ENCODE measurements at places on chromosomes 3 and 15. TPM values are rescaled to one million over a fixed set of nuclear protein-coding genes. Genes with fewer than 3 reads are reported as not detected.

NMNAT3 gene
- 4.8 TPM for total RNA-seq

ASB14 gene
- not detected for total RNA-seq

MEX3B gene
- 0.64 TPM for total RNA-seq

MYRIP gene
- 9.7 TPM for total RNA-seq

GMPPB gene
- 29.8 TPM for total RNA-seq

SOX14 gene
- total RNA-seq: not detected

TRAT1 gene
- not detected for total RNA-seq

GRAMD1C gene
- total RNA-seq: 9.3 TPM

RFX7 gene
- total RNA-seq: 12.4 TPM

RLBP1 gene
- total RNA-seq: not detected

NUSAP1 gene
- 0.95 TPM for total RNA-seq

SELENOT gene
- 36.9 TPM for total RNA-seq

- H3K36me3 ChIP-seq: no peaks in the 10 kb centered on the region
- no peak overlapping the region for H3K27ac ChIP-seq
- H3K27me3 ChIP-seq: no peaks in the 10 kb centered on the region
- H3K4me1 ChIP-seq: no peaks in the 10 kb centered on the region
- no peak overlapping the region for H3K4me3 ChIP-seq
- DNase-seq: no peak
Measured at GRCh38 chr3:136979204-136979603, 21.4 kb downstream of the IL20RB start.

- H3K36me3 ChIP-seq: no peaks in the 10 kb centered on the region
- peaks cover 5% of the 10 kb centered on the region for H3K4me1 ChIP-seq
- H3K27ac ChIP-seq: no peak overlapping the region
Measured at GRCh38 chr3:53324105-53324504, 23.2 kb downstream of the DCP1A start.

GRCh38 chr3:56923526-56924224, 121.9 kb upstream of the ARHGEF3 start:
- H3K4me1 ChIP-seq: peaks cover 4% of the 10 kb centered on the region
- H3K4me3 ChIP-seq: no peak overlapping the region
- DNase-seq: peak; percentile 24
- no peaks in the 10 kb centered on the region for H3K27me3 ChIP-seq
- H3K36me3 ChIP-seq: no peaks in the 10 kb centered on the region

- no peak overlapping the region for H3K4me3 ChIP-seq
- no peaks in the 10 kb centered on the region for H3K36me3 ChIP-seq
- DNase-seq: no peak
- no peaks in the 10 kb centered on the region for H3K27me3 ChIP-seq
- no peaks in the 10 kb centered on the region for H3K4me1 ChIP-seq
Measured at GRCh38 chr3:95408464-95408862, 1345.6 kb downstream of the NSUN3 start.

DNA sequence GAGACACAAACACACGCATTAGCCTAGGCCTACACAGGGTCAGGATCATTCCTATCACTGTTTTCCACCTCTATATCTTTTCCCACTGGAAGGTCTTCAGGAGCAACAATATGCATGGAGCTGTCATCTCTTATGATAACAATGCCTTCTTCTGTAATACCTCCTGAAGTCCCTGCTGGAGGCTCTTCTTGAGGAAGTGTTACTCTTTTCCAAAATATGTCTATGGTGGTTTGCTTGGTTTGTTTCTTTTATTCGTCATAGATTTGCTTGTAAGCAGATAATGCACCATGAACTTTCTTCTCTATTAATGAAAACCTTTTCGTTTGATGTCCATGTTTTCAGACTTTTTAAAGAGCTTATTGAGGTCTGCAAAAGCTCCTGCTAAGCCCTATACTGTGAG, 109.3 kb downstream of the GMPS start:
- no peak overlapping the region for H3K27ac ChIP-seq
- DNase-seq: no peak
- H3K4me1 ChIP-seq: no peaks in the 10 kb centered on the region
- no peaks in the 10 kb centered on the region for H3K36me3 ChIP-seq
- no peaks in the 10 kb centered on the region for H3K27me3 ChIP-seq

DNA sequence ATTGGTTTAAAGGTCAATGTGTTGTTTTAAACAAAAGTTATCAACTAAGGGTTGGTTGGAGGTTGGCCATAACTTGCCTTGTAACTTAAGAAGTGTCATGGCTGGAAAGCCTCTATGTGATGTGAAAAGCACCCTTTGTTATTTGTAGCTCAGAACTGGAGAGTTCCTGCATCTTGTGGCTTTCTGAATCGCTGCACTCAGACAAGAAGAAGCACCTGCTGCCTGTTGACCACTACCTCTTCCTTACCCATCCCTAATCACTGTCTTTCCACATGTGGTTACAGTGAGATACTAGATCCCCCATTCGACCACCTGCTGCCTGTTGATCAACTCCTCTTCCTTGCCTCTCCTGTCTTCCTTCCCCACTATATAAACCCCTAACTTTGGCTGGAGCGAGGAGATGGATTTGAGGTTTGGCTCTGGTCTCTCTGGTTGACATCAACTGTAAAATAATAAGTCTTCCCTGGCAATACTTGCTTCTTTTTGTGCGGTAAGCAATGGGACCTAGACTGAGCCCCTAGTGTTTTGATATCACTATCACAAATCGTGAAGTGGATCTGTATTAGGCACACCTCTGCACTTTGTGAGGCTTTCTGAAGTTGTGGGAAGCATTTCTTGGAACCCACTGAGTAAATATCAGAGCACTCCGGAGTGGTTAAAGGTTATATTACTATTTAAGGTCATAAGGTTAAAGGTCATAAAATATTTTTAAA, 13.8 kb downstream of the RPL39L start:
- no peaks in the 10 kb centered on the region for H3K36me3 ChIP-seq
- H3K4me3 ChIP-seq: no peak overlapping the region
- H3K27ac ChIP-seq: no peak overlapping the region
- no peaks in the 10 kb centered on the region for H3K27me3 ChIP-seq
- DNase-seq: no peak

DNA sequence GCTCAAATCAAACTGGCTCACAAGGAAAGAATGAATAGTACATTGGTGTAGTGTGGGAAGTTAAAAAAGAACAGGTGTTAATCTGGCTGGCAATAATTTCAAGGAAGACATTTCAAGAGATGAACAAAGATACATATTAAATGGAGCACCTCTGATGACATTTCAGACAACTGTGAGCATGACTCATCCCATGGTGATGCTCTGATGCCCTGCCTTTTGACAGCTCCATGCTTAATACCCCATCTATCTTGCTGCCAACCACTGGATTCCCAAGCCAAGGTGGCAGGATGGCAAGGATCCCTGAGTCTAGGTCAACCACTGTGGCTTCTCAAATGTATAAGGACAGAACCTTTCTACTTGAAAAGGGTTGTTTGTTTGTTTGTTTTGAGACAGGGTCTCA, 29.3 kb downstream of the LRRC2 start:
- H3K27ac ChIP-seq: no peak overlapping the region
- H3K4me3 ChIP-seq: no peak overlapping the region
- H3K27me3 ChIP-seq: no peaks in the 10 kb centered on the region
- no peaks in the 10 kb centered on the region for H3K4me1 ChIP-seq

DNA sequence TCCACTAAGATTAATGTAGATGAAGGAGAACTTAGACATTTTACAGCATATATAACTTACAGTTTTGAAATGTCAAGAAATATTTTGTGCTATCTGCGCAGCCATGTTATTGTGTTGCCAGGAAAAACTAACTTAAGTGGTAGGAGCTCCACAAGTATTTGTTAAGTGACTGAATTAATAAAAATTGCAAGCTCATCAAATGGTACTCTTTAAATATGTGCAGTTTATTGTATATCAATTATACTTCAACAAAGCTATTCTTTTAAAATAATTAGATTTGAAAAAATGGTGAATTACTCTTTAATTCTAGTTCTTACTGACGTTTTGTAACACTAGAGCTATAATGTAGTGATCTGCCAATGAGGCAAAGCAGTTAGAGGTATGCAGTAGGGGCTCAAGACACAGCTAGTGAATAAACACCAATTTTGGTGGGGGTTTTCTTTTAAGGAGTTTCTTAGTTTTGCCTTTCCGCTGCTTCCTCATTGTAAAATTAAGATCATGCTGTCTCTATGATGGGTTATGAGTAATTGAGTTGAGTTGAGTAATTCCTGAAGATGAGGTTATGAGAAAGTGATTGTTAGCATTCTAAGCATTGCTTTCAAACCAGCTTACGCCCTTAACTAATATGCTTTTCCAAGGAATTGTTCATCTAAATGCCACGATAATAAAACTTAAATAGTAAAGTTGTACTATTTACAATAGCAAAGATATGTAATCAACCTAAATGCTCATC, 10.9 kb upstream of the LXN start:
- no peak for DNase-seq
- peaks cover 4% of the 10 kb centered on the region for H3K36me3 ChIP-seq
- no peaks in the 10 kb centered on the region for H3K4me1 ChIP-seq
- no peaks in the 10 kb centered on the region for H3K27me3 ChIP-seq
- no peak overlapping the region for H3K4me3 ChIP-seq

- DNase-seq: peak; percentile 48
- H3K27ac ChIP-seq: no peak overlapping the region
- H3K27me3 ChIP-seq: no peaks in the 10 kb centered on the region
- no peaks in the 10 kb centered on the region for H3K36me3 ChIP-seq
Measured at GRCh38 chr3:159765030-159765859, 223.4 kb upstream of the IL12A start.

- H3K27ac ChIP-seq: no peak overlapping the region
- no peaks in the 10 kb centered on the region for H3K4me1 ChIP-seq
- no peak for DNase-seq
- no peak overlapping the region for H3K4me3 ChIP-seq
- H3K36me3 ChIP-seq: no peaks in the 10 kb centered on the region
- H3K27me3 ChIP-seq: no peaks in the 10 kb centered on the region
Measured at GRCh38 chr3:155252535-155252934, 40.9 kb downstream of the STRIT1 start.

GRCh38 chr3:120559242-120560061, 36.7 kb upstream of the NDUFB4 start:
- H3K27me3 ChIP-seq: no peaks in the 10 kb centered on the region
- peaks cover 19% of the 10 kb centered on the region for H3K4me1 ChIP-seq
- peak overlapping the region; percentile 50 for H3K27ac ChIP-seq

- no peaks in the 10 kb centered on the region for H3K36me3 ChIP-seq
- no peak overlapping the region for H3K27ac ChIP-seq
- no peaks in the 10 kb centered on the region for H3K4me1 ChIP-seq
- H3K27me3 ChIP-seq: no peaks in the 10 kb centered on the region
- no peak overlapping the region for H3K4me3 ChIP-seq
Measured at GRCh38 chr15:99962006-99962561, 228.8 kb upstream of the LYSMD4 start.

DNA sequence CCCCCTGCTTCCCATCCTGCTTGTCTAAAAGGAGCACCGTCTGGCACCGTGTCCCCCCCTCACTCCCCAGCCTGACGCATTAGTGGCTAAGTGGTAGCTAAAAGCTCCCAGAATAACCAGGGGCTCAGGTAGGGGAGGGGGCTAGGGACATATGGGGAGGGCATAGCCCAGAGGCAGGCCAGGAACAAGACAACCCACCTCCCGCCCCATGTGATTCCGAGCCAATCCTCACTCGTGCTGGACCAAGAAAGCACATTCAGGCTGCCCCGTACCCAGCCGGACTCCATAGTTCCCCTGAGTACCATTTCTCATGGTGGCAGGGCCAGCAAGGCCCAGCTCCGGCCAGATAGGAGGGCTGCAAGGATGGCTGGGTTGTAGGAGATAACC, 11.5 kb downstream of the SEMA7A start:
- DNase-seq: no peak
- no peaks in the 10 kb centered on the region for H3K27me3 ChIP-seq
- no peak overlapping the region for H3K27ac ChIP-seq
- no peak overlapping the region for H3K4me3 ChIP-seq
- H3K36me3 ChIP-seq: no peaks in the 10 kb centered on the region

DNA sequence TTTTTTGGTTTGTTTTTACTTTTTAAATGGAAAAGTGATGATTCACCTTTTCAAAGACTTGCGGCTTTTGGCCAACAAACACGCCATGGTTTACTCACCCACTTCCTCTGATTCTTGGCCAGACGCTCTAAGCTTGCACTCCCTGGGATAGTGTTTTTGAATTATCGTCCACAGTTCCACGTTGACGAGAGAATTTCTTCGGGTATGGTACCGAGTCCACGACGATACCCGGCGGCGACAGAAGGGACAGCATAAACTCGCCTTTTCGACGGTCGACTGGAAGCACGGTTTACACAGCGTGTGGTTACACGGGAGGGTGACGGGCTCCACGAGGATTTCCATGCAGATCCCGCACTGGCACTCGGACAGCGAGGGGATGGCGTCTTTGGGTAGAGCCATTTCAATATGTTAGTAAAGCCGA, 783 bp downstream of the RNF168 start:
- peak overlapping the region; percentile 61 for H3K4me3 ChIP-seq
- peak; percentile 38 for DNase-seq
- H3K36me3 ChIP-seq: no peaks in the 10 kb centered on the region
- no peaks in the 10 kb centered on the region for H3K4me1 ChIP-seq
- no peaks in the 10 kb centered on the region for H3K27me3 ChIP-seq

- no peak for DNase-seq
- H3K4me1 ChIP-seq: no peaks in the 10 kb centered on the region
Measured at GRCh38 chr15:48914717-48915116, 36.8 kb downstream of the EID1 start.

GRCh38 chr15:29470794-29471193, 201.2 kb upstream of the NSMCE3 start:
- peak; percentile 38 for DNase-seq
- no peaks in the 10 kb centered on the region for H3K36me3 ChIP-seq
- H3K4me3 ChIP-seq: no peak overlapping the region
- peak overlapping the region; percentile 17 for H3K27ac ChIP-seq
- no peaks in the 10 kb centered on the region for H3K4me1 ChIP-seq
- H3K27me3 ChIP-seq: no peaks in the 10 kb centered on the region

- no peaks in the 10 kb centered on the region for H3K4me1 ChIP-seq
- no peak for DNase-seq
- H3K4me3 ChIP-seq: no peak overlapping the region
- H3K27ac ChIP-seq: no peak overlapping the region
- no peaks in the 10 kb centered on the region for H3K36me3 ChIP-seq
- no peaks in the 10 kb centered on the region for H3K27me3 ChIP-seq
Measured at GRCh38 chr3:169403855-169404519, 259.5 kb downstream of the MECOM start.

- H3K4me1 ChIP-seq: peaks cover 6% of the 10 kb centered on the region
- no peak for DNase-seq
- H3K27me3 ChIP-seq: no peaks in the 10 kb centered on the region
- H3K27ac ChIP-seq: no peak overlapping the region
Measured at GRCh38 chr3:17194116-17194515, 309.4 kb downstream of the PLCL2 start.

- H3K27me3 ChIP-seq: no peaks in the 10 kb centered on the region
- H3K27ac ChIP-seq: no peak overlapping the region
- H3K36me3 ChIP-seq: no peaks in the 10 kb centered on the region
- DNase-seq: no peak
- no peak overlapping the region for H3K4me3 ChIP-seq
Measured at GRCh38 chr3:129365296-129366136, 62.9 kb downstream of the EFCAB12 start.

Measured in pancreas (tissue), 10 donors.